ENCODE measurements at places on chromosomes 3 and 15.
A peak's percentile ranks its signal among the peaks of the same experiment; 100 is the strongest.

DNA sequence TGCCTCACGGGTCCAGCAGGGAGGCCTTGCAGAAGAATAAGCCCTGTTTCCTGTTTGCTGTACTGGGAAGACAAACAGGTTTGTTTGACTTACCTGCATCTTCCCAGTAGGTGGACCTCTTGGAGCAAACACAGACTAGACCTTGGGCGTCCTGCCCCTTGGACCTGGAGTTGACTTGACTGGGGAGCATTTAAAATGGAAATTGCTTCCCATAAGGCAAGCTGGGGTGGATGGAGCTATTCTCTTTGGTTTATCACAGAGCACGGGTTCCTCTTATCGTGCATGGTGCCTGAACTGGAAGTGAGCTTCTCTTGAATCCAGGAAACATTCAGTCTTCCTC is 151.4 kb downstream of the RPLP1 start:
- DNase-seq = peak; percentile 39

DNA sequence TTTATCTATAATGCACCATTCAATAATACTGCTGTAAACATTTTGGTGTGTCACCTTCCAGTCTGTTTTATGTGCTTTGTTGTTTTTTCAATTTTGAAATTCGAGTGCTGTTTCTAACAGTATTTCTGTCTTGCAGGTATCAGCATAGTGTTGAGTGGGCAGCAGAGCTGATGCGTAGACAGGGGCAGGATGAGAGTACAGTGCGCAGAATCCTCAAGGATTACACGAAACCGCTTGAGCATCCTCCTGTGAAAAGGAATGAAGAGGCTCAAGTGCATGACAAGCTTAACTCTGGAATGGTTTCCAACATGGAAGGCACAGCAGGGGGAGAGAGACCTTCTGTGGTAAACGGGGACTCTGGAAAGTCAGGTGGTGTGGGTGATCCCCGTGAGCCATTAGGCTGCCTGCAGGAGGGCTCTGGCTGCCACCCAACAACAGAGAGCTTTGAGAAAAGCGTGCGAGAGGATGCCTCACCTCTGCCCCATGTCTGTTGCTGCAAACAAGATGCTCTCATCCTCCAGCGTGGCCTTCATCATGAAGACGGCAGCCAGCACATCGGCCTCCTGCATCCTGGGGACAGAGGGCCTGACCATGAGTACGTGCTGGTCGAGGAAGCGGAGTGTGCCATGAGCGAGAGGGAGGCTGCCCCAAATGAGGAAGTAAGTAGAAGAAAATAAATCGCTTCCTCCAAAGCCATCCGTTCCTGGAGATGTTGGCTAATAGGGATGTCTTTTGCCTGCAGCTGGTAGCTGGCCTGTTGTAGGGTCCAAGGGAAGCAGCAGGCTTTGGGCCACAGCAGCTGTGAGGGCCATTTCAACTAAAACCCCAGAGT is 19.1 kb downstream of the TSEN2 start:
- no peak for DNase-seq

DNA sequence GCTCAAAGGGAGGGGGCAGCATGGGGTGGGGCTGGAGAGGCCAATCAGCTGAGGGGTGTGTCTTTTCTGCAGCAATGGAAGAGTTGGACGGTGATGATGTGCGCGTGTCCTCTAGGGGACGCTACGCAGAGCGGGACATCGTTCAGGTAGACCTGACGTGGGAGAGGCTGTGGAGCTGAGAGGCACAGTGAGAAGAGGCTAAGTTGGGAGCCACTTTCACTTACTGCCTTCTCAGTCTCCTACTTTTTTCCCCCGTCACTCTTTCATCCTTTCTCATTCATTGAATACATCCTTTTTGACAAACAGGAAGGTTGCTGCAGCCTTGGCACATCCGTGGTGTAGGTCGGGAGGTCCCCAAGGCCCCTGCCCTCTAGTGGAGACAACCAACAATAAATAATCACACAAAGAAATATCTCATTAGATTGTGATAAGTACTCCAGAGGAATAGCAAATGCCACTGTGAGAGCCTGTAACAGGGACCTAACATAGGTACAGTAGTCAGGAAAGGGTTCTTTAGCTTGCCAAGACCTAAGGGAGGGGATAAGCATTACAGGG is 4.4 kb upstream of the BRPF1 start:
- DNase-seq = no peak

- DNase-seq = no peak
Measured at GRCh38 chr3:9147215-9147895, 102.1 kb downstream of the SRGAP3 start.

GRCh38 chr15:65132878-65133547 is 595 bp downstream of the PDCD7 start:
- DNase-seq = no peak

DNA sequence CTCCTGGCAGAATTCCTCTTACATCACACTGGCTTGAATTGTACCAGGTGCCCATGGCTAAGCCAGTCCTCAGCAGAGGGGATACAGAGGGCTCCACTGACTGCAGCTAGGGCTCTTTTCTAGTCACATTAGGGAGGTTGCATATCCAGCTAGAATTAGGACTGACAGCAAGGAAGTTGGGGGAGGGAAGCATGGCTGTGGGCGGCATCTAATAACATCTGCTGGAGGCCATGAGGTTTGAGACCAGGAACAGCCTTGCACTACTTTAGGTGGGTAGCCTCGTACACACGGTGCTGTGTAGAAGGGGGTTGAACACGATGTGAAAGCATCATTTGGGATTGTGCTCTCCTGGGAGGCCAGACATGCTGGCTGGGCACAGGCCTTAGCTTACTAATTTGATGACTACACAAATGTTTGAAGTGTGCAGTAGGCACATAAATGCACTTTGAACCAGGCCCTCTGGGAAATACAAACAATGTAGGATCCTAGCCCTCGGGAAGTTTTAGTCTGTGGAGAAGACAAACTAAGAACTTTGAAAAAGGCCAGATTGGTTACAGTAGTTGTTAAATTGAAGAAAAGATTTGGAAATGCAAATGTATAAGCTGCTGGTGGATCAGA is 30.2 kb downstream of the CHCHD6 start:
- DNase-seq = no peak

GRCh38 chr3:13148561-13149329 is 75.5 kb upstream of the IQSEC1 start:
- DNase-seq = no peak

- DNase-seq = no peak
Measured at GRCh38 chr15:70153921-70154717, 56.4 kb upstream of the TLE3 start.

DNA sequence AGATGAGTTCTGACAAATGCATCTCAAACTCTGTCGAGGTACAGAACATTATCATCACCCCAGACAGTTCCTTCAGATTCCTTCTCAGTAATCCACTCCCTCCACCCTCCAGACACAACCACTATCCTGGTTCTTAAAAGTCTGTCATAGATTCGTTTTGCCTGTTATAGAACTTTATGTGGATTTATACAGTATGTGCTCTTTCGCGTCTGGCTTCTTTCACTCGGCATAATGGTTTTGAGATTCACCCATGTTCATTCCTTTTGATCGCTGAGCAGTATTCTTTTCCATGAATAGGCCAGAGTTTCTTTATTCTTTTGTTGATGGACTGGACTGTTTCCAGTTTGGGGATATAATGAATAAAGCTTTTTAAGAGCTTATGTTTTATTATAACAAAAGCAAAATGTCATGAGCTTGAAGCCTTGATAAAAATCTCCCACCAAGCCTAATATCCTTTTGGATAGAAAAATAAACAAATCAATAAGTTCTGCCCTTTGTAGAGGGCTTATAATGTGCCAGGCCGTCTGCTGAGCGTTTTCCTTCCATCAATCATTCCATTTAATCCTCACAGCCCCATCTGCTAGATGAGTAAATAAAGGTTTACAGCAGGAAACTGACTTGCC is 21.3 kb upstream of the RFTN1 start:
- DNase-seq = no peak

Data from NCI-H1105 treated with DMSO at 0.1 percent for 48 hours (cell line).